ENCODE measurements at places on chromosomes 6 and 20. TPM values are rescaled to one million over a fixed set of nuclear protein-coding genes. Genes with fewer than 3 reads are reported as not detected.

The COX4I2 gene
- not detected for total RNA-seq

The KIFC1 gene
- total RNA-seq, result 14.0 TPM

The LGSN gene
- not detected for total RNA-seq

The RAET1L gene
- total RNA-seq, result 1.1 TPM

The ABHD16B gene
- not detected for total RNA-seq

The ARMH2 gene
- not detected for total RNA-seq

The GRM1 gene
- total RNA-seq, result not detected

Measured in hair follicular keratinocyte (primary cell).